ENCODE measurements at places on chromosomes 5 and 9. TPM values are rescaled to one million over a fixed set of nuclear protein-coding genes. Genes with fewer than 3 reads are reported as not detected.

DNA sequence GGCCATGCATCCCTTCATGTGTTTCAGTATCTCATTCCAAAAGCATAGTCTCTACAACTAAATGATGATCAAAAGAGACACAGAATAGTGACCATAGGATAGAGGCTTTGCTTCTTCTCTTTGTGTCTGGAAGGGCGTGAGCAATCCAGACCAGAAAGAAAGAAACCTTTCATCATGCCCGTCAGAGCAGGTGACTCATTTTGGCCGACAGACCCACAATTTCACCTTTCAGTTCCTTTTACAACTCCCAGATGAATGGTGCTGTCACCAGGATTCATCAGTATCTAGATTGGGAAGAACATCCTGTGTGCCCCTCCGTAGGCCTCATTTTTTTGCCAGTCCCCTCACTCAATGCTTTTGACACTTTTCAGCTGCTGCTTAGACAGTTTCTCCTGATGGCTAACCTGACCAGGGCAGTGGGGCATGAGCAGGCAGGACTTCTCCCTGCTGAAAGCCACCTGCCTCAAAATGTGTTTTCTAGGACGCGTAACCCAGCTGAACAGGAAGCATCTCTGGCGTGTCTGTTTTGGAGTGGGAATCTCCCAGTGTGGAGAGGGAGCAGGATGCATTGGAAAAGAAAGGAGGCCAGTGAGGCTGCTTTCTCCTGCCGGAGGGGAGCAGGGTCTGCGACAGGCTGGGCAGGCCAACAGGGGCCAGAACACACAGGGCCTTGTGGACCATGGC, 21.2 kb downstream of the ABLIM3 start:
- DNase-seq = no peak

DNA sequence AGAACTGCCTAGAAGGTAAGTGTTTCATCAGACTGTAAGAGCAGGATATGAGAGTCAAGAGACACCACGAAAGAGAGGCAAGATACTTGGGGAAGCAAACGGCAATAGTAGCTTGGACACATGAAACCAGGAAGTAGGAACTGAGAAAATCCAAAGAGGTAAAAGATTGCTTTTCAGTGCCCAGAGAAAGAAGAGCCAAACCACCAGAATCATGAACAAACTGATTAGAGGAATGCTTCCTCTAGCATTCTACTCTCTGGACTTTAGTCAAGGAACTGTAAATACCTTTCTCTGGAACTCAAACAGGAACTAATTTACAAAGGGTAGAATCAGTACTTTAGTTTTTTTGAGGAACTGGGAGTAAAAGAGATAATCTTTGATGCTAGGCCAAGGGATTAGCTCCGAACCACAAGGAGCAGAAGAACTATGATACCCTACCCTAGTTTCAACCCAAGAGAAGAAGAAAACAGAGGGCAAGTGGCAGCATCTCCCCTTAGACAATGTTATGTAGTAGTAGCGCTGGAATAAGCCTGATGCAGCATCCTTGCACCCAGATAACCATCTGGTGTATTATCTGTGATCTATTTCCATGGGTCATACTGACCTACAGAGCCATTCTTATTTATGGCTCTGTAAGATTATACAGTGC, 41.3 kb downstream of the EFCAB9 start:
- DNase-seq = no peak

ACTBL2 gene
- not detected for polyA plus RNA-seq

- DNase-seq = no peak
Measured at GRCh38 chr5:145471831-145472612, 363.1 kb downstream of the PRELID2 start.

ANKRD20A1 gene
- polyA plus RNA-seq = not detected

DNA sequence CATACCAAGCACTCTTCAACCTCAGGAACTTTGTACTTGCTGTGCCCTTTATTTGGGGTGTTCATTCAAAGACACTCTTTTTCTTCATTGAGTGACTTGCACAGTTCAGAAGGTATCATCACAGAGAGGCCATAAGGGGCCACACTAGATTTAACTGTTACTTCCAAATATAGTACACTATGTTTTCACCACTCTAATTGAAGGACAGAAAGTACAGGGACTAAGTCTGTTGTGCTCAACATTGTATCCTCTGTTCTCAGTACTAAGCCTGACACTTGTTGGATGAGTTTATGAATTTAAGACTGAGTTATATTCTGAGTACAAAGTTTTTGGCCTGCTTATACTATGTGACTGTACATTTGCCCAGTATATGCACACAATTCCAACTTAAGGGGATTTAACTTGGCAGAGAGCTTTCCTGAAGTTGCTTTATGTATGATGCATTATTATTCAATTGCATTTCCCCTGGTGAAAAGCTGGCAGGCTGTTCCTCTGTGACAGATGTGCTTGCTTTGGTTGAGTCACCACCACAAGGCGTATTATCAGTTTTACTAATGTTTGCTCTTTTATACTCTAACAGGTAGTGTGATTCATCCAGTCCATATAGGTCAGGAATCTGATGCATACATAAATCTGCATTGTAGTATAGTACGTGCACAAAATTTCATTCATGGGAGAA, 714.8 kb downstream of the TLR4 start:
- DNase-seq = peak; percentile 12

FANCG gene
- 19.4 TPM for polyA plus RNA-seq

- DNase-seq = no peak
Measured at GRCh38 chr5:22542340-22542739, 310.8 kb downstream of the CDH12 start.

DNA sequence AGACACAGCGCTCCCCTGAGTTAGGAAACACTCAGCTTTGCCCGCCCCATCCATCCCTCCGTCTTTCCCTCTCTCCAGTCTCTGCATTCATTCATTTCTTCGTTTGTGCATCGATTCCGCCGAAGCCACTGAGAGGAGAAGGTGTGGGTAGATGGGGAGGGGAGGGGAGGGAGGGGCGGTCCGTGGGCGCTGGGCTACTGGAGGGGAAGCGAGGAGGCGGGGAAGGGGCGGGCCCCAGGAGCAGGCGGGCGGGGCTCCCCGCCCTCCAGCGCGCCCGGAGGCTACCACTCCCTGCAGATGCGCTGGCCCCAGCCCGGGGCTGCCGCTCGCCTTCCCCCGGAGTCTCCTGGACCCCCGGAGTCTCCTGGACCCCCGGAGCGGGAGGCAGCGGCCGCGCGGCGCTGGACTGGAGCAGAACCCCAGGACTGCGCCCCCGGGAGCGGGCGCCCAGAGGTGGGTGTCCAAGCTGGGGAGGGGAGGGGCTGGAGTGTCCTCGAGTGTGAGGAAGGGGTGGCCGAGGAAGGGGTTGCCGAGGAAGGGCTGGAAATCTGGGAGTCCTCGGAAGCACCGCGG, 159.5 kb downstream of the C9orf152 start:
- DNase-seq = peak; percentile 87

GRCh38 chr5:17365811-17366138, 132.3 kb upstream of the TAF11L2 start:
- DNase-seq = no peak

- DNase-seq = peak; percentile 73
Measured at GRCh38 chr5:157558041-157558595, 17.5 kb downstream of the ADAM19 start.

GRCh38 chr9:111854799-111855198, 41.8 kb upstream of the UGCG start:
- no peak for DNase-seq

TRIM7 gene
- polyA plus RNA-seq = 12.7 TPM

DNA sequence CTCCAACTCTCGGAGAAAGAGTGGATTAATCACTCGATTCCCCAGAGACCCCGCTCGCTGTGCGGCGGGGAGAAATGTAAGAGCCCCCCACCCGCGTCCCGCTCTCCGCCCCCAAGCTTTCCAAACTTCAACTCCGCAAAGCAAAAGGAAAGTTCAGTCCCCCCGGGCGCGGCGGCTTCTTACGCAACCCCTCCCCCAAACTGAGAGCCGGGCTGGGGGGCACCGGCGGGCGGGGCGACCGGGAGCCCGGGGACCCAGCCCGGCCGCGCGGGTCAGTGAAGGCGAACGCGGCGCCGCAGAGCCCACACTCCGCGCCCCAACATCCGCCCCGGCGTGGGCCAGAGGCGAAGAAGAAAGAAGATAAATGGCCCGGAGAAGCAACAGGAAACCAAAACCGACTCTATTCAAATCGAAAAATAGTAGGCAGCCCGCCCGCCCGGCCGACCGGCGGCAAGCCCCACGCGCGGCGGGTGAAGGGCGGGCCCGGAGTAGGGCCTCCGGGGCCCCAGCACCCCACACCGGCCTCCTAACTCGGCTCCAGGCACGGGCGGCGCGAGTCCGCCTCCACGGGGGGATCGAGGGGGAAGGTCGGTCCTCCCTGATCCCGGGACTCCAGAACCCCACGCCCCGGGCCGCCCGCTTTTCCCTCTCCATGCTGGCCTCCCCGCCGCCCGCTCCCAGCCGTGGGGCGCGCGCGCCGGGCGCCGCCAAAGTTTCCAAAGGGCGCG, 720 bp downstream of the NOTCH1 start:
- DNase-seq = no peak

DNA sequence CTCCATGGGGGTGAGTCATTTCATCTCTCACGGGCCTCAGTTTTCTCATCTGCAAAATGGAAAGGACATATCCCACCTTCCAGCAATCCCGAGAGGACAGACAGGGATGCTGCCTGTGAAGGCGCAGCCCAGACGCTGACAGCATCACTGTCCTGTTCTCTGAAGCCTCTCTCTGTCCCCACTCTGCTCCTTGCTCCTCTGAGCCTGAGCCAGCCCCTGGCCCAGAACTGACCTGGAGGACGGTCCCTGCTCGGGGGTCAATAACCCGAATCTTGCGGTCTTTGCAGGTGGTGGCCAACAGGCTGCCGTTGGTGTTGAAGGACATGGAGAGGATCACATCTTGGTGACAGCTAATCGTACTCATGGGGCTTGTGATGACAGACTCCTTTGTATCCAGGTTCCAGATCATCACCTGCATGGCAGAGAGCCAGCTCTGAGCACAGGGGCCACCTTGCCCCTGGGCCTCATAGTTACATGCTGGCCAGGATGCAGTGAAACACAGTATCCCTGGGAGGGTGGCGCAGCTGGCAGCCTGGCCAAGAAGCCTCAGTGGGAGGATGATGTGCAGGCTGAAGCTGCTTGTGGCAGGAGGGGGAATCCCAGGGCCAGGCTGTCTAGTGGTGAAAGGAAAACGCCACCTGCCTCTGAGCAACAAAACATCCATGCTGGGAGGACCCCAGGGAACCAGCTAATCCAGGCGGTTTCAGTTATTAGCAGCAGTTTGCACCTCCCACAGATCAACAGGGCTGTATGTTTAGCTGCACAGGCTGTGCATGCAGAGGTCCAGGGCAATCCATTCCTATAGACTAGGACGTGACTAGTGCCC, 14.0 kb upstream of the TRIM14 start:
- no peak for DNase-seq

DNA sequence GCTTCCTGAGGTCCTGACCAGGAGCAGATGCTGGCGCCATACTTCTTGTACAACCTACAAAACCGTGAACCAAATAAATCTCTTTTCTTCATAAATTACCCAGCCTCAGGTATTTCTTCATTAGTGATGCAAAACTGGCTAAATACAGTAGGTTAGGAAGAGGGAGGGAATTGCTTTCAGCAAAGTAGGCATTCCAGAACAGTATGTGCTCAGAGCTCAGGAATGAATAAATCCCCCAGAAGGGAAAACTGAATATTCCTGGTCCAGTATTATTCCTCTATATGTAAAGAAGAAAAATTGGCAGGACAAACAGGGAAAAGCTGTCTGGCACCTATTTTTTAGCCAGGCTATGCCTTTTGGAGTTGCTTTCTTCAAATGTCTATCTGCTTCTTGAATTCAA, 577.1 kb downstream of the PSAT1 start:
- DNase-seq = no peak

GADD45G gene
- polyA plus RNA-seq = 8.1 TPM

DNA sequence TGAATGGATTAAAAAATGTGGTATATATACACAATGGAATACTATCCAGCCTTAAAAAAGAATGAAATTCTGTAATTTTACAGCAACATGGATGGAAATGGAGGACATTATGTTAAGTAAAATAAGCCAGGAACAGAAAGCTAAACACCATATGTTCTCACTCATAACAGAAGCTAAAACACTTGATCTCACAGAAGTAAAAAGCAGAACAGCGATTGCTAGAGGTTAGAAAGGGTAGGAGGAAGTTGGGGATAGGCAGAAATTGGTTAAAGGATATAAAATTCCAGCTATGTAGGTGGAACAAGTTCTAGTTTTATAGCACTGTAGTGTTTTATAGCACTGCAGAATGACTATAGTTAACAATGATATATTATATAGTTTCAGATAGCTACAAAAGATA, 15.8 kb downstream of the MARCHF3 start:
- no peak for DNase-seq

- no peak for DNase-seq
Measured at GRCh38 chr5:114146398-114146797, 215.5 kb upstream of the KCNN2 start.

GRCh38 chr9:137873858-137874362, 3.7 kb upstream of the CACNA1B start:
- no peak for DNase-seq

CFAP157 gene
- 0.90 TPM for polyA plus RNA-seq

DNA sequence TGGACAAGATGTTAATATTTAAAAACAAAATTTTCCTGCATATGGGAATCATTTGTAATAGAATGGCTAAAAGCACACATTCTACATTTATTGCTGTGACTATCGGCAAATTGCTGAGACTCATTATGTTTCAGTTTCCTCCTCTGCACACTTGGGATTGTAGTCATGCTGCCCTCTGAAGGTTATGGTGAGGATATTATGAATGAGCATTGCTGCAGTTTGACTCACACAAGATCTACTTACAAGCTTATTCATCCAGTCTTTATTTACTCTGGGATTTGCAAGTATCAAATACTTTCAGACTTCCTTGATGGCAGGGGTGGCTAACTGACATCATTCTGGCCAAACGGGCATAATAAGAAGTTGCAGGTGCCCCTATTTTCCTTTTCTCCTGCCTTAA, 9.5 kb upstream of the NFIL3 start:
- peak; percentile 77 for DNase-seq

- DNase-seq = no peak
Measured at GRCh38 chr5:35665096-35665495, 47.4 kb downstream of the SPEF2 start.

Data from muscle of back (tissue), 13 donors.